Stimulated activated CD8-positive, alpha-beta memory T cell treated with anti-CD3 and anti-CD28 coated beads, Interleukin-15, amount 100 ng/mL, for 24 hours (primary cell): ENCODE measurements at places on chromosomes 6 and 20.
A peak's percentile ranks its signal among the peaks of the same experiment; 100 is the strongest.

GRCh38 chr20:5400164-5400762 lies 83.5 kb upstream of the PROKR2 start:
- DNase-seq = no peak

- no peak for DNase-seq
Observed at GRCh38 chr20:18973529-18974173, 160.1 kb downstream of the SCP2D1 start.

DNA sequence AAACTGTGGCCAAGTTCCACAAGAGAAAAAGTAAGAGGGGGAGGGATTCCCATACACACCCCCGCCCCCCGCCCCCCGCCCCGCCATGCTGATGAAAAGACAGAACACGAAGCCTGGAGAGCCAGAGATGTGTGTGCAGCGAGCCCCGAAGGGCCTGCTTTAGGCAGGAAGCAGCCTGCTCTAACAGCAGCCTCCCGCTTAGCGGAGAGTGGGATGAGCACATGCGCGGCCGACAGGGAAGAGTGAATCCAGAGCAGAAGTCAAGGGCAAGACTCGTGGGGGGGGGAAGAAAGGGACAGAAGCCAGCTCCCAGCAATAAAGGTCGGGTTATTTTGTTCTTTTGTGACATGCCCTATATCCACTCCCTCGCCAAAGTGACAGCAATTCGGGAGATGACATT lies 67.2 kb upstream of the PTGIS start:
- no peak for DNase-seq

GRCh38 chr20:63585616-63586565 lies 11.9 kb upstream of the HELZ2 start:
- DNase-seq = no peak

DNA sequence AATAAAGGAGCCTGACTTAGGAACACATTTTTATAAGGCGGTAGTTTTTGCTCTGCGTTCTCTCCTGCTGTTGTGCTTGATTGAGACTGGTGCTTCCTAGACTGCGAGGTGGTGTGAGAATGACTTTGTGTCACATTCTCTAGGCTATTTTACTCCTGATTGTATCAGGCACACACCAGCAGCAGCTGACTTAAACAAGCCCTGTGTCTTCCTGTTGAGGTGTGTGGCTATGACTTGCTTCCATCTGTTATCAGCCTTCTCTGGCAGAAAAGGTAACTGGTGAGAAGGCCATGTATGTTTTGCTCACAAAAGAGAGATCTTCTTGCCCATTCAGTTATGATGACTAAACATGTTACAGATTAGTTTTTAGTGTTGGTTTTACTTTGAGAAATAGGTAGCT lies 43.4 kb downstream of the CLVS2 start:
- DNase-seq = no peak

GRCh38 chr6:157879034-157879872 lies 56.2 kb downstream of the SNX9 start:
- no peak for DNase-seq

DNA sequence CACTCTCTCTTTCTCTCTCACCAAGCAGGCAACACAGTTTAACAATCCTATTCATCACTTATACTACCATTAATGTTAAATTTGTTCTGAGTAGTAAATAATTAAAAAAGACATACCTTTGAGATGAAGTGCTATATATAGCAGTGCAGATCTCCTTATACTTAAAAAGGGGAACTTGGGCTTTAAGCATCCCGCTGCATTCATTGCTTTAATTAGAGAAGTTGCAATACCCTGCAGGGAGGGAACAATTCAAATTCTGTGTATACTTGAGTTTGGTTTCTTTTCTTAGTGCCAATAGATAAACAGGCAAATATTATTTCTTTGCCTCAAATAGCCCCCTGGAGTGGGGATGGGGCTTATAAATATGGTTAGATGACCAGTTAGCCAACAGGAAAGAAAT lies 10.8 kb upstream of the ZBTB24 start:
- DNase-seq = no peak

GRCh38 chr6:1103945-1104623 lies 207.8 kb upstream of the FOXQ1 start:
- DNase-seq = no peak

DNA sequence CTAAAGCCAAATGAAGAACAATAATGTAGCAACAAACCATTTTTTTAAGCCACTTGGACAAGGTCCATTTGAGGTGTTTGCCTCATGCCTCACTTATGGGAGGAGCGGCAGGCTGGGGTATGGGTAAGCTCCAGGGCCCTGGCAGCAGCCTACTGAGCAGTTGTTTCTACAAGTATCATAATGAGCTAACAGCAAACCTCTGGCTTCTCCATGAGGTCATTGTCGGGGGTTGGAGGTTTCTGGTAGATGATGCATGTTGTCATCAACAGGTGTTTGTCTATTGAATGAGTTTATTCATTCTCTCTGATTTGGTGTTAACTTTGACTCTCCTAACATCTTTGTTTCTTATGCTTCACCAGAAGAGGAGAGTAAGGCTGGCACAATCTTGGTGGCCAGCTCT lies 150.7 kb downstream of the TBC1D7 start:
- DNase-seq = no peak

DNA sequence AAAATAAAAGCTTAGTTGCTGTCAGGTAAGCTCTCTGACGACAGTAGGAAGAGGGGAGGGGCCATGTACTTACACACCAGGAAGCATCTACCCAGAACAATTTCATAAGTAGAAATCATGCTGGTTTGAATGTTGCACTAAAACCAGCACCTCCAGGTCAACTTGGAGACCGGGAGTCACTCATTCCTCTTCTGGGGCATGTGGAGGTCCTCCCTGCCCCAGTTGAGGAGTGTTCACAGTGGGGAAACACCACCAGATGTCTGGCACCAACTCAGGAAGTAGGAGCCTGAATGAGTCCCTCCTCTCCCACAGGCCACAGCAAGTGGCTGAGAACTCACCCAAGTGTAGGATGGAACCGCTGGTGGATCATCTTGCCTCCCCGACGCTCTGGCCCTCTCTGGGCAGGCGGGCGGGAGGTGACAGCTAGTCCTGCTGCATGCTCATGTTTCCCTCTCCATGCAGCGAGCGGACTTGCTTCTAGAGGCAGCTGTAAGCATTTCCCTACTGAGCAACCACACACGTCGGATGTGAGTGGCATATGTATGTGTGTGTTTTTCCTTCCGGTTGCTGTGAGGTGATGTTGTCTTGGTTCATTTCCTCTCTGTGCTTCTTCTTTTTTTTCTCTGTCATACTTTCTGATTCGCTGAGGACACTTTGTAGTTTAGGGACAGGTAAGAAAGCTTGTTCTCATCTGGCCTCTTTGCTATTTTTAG lies 149.5 kb upstream of the NEDD9 start:
- DNase-seq = peak; percentile 27

DNA sequence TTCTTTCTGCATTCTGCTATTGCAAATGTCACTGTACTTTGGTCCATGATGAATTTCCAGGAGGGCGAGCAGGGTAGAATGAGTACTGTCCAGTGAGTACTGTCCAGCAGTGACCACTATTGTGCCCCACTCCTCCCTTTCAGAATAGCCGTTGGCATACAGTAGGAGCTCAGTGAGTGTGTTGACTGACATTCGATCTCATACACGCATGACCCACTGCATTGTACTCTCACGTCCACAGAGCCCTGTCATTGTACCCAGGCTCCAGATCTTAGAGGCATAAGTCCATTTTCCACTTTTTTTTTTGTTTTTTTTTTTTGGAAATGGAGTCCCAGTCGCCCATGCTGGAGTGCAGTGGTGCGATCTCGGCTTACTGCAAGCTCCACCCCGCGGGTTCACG lies 8.2 kb downstream of the DYNLRB1 start:
- no peak for DNase-seq

GRCh38 chr6:35181933-35182612 lies 31.7 kb upstream of the SCUBE3 start:
- no peak for DNase-seq

DNA sequence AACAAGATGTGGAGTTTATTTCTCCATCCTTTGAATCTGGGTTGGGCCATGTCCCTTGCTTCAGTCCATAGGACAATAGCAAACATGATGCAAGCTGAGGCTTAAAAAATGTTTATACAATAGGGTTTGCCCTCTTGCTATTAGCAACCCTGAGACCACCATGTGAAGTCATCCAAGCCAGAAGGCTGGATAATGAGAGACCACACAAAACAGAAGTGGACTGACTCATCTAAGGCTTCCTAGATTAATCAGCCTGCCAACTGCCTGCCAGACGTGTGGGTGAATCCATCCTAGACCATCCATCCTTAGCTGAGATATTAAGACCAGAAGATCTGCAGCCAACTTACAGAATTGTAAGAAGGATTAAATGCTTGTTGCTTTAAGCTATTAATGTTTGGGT lies 38.1 kb upstream of the ISM1 start:
- DNase-seq = no peak

GRCh38 chr6:161355696-161356095 lies 81.8 kb upstream of the AGPAT4 start:
- no peak for DNase-seq

DNA sequence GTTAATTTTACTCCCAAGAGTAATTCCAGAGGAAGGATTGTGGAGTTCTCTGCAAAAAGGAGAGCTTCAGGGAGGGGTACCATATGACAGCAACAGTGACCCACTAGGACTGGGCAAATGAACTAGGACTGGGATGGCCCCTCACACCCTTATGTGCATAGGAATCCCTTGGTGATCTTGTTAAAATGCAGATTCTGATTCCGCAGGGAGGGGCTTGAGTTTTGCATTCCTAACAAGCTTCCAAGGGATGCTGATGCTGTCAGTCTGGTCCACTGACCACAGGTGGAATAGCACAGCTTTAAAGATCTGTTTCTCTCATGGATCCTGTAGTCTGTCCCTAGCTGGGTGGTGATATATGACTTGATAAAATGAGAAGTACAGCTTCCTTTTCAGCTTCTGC lies 6.3 kb upstream of the FOXA2 start:
- no peak for DNase-seq

GRCh38 chr20:63565021-63565698 lies 8.9 kb downstream of the HELZ2 start:
- DNase-seq = no peak

GRCh38 chr20:50838322-50838625 lies 43.4 kb downstream of the BCAS4 start:
- no peak for DNase-seq

GRCh38 chr20:7248281-7249201 lies 481.1 kb downstream of the BMP2 start:
- no peak for DNase-seq

GRCh38 chr6:52020945-52021570 lies 66.4 kb downstream of the PKHD1 start:
- no peak for DNase-seq

DNA sequence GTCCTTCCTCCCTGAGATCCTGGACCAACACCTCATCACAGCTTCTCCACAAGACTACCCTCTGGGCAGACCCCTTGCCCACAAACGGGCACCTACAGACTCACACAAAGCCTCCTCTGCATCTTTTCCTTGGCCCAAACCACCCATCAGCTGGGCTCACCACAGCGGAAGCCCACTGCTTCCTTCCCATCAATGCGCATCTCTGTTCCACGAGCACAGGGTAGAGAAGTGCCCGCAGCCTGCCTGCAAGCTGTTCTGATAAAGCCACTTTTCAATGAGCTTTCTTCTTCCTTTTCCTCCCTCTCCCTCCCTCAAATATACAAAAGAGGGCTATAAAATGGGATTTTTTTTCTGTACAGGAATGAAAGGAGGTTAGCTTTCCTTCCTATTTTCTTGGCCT lies 111.2 kb downstream of the NFATC2 start:
- no peak for DNase-seq

DNA sequence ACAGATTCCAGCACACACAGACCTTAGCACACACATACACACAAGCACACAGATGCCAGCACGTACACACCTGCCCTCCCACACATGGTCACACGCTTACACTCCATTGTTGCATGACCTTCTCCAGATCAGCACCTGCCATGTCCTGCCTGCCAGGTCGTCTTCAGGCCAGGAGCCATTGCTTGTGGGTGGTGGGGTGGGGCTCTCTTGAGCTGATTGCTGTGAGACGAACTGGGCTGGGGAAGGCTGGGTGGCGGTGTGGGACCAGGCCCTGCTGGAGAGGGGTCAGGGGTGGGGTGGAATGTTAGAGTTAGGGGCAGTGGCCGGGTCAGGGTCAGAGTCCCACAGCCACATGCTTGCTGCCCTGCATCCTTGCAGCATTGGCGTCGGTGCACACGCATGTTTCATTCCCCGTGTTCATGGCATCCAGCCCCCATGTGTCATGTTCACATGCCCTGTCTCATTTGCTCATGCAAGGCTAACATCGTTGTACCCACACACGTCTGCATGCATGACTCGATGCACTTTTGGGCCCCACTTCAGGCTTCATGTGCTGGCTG lies 6.5 kb upstream of the NPBWR2 start:
- DNase-seq = no peak

DNA sequence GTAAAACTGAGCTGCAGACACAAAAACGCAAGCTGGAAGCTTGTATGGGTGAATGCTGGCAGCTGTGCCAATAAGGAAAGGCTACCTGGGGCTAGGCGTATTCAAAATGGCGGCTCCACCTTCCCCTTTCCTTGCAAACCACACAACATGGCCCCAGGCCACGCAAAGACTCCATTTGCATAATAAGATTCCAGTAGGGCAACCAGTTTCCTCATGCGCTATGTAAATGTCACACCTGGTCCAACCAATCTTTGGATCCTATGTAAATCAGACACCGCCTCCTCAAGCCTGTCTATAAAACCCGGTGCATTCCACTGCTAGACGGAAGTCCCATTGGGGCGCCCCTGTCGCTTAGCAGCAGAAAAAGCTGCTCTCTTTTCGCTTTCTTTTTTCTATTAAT lies 505.9 kb upstream of the BTBD3 start:
- no peak for DNase-seq

DNA sequence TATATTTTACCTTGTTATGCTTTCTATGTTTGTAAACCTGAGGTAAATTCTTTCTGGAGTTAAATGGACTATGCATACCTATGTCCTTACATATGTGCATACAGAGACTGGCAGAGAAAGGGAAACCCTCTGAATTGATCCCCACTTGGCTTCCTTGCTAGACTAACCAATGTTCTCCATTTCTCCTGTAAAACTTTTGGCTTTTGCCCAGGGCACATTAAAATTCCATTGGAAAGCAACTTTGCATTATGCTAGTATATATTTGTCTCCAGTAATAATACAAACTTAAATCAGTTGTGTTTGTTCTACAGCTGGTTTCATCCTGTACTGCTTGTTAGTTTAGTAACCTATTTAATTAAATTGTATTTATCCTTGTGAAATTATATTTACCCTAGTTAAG lies 646.0 kb upstream of the MARCKS start:
- DNase-seq = no peak

GRCh38 chr6:28597217-28597835 lies 71.6 kb downstream of the GPX5 start:
- no peak for DNase-seq

GRCh38 chr6:165925474-165926156 lies 242.0 kb downstream of the TBXT start:
- no peak for DNase-seq

- no peak for DNase-seq
Observed at GRCh38 chr6:112620812-112621569, 273.9 kb downstream of the RFPL4B start.

DNA sequence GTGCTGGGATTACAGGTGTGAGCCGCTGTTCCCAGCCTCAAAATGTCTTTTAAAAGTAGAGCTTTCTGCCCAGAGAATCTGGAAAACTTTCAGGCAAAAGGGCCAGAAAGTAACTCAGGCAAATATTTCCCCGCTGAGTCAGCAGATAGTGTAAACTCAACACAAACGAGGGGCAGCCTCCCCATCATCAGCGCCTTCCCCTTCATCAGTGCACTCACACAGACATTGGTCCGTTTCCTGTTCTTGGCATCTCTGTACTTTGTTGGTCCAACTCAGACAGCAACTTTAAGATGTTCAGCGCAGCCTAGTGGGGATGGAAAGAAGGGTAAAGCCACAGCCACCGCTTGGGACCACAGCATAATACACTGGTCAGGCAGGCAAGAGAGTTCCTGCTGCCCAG lies 69.5 kb downstream of the CSE1L start:
- DNase-seq = no peak

- no peak for DNase-seq
Observed at GRCh38 chr6:21965016-21965415, 331.8 kb downstream of the PRL start.
